ENCODE measurements at places on chromosomes 2 and 18. TPM values are rescaled to one million over a fixed set of nuclear protein-coding genes. Genes with fewer than 3 reads are reported as not detected.

DNA sequence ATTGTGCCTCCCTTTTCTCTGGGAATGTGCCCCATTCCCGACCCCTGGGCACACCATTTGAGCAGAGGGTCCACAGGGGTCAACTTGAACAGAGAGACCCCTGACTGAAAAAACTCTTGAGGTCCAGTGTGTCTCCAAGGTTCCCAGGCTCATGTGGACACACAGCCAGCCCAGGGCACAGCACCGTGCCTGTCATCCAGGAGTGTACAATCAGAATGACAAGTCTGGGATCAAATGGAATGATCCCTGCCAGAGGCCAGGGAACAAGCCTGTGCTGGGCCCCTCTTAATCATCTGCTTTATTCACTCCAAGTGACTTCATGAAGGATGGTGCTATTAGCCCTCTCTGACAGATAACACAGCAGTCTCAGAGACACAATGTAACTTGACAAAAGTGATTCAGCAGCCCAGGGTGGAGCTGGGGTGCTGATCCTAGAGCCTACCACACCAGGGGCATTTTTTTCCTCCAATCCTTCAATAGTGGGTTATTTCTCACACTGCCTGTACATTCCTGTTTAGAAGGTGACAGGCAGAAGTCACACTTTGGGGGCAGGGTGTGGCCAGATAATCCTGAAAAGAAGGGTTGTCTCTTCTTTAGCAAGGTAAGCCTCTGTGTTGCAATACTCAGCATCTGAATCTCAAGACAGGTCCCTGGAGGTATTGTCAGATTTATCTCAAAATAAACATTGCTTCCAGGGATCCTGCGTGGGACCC lies 84.0 kb upstream of the TMEM200C start:
- no peak for DNase-seq

- DNase-seq, result no peak
Measured at GRCh38 chr2:200698217-200698616, 112.4 kb downstream of the AOX1 start.

Gene IGFBP2
- 376 TPM for total RNA-seq

Gene CIB4
- not detected for total RNA-seq

DNA sequence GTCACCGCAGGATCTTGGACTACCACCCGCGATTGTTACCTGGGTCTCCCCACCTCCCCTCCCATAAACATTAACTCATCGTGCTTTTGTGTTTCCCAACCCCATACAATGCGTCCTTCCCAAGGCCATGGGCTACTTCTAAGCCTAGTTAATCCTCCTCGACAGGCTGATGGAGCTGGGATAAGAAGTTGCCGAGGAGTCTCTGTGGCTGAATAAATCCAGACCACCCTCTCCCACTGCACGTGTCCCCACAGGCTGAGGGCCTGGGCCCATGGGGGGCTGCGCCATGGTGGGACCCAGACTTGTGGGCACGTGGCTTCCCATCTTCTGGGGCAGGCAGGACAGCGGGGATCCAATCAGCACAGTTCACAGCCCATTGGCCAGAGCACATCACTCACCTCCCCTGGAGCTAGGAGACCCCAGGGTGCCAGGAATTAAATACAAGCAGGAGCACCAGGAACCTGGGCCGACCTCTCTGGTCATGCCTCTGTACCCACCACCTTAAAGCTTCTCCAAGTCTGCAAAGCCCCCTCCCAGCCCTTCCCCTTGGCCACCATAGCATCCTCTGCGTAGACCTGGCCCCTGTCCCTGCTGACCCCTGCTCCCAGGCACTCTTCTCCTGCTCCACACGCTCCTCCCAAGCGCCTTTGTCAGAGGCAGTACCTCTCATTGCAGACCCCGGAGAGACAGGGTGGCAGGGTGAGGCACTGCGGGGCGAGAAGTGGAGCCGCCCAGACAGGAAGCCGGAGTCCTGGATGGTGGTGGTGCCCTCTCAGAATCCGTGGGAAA lies 51.0 kb upstream of the ID2 start:
- DNase-seq, result no peak

GRCh38 chr2:4838626-4839025 lies 853.6 kb upstream of the SOX11 start:
- no peak for DNase-seq

DNA sequence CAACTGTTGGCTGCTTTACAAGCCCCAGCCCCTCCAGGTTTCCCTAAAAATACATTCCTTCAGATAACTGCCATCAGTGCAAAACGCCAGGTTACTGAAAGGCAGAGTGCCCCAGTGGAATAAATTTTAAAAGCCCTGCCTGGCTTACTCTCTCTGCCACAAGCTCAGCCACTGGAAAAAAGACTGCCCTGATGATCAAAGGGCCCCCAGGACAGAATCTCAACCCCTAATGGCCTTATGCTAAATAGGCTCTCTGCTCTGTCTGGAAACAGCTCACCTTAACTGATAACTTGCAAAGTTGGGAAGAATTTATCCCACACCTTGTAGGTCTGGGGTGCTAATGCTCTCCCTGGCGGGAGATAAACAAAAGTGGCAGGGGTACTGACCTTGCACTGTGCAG lies 33.9 kb downstream of the CFAP53 start:
- no peak for DNase-seq

GRCh38 chr2:127014224-127014623 lies 92.7 kb downstream of the BIN1 start:
- DNase-seq, result no peak

DNA sequence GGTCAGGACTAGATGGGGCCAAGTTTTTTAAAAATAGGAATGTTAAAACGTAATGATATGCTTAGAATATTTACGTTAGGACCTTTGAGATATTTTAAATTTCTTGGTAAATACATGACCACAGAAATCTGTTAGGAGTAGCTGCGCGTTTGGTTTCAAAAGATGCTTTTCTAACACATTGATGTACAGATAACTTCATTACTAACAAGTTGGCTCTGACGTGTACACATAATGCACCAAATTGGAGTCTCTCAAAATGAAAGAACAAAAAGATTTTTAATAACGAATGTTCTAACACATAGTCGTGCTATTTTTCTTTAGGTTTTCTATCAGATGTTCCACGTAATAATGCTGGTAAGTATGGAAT lies 608 bp downstream of the PHOSPHO2 start:
- no peak for DNase-seq

GRCh38 chr2:103145739-103146138 lies 383.9 kb downstream of the TMEM182 start:
- DNase-seq, result no peak

- DNase-seq, result no peak
Measured at GRCh38 chr2:191322828-191323506, 77.8 kb downstream of the MYO1B start.
